ENCODE measurements at places on chromosomes 11 and 22.

DNA sequence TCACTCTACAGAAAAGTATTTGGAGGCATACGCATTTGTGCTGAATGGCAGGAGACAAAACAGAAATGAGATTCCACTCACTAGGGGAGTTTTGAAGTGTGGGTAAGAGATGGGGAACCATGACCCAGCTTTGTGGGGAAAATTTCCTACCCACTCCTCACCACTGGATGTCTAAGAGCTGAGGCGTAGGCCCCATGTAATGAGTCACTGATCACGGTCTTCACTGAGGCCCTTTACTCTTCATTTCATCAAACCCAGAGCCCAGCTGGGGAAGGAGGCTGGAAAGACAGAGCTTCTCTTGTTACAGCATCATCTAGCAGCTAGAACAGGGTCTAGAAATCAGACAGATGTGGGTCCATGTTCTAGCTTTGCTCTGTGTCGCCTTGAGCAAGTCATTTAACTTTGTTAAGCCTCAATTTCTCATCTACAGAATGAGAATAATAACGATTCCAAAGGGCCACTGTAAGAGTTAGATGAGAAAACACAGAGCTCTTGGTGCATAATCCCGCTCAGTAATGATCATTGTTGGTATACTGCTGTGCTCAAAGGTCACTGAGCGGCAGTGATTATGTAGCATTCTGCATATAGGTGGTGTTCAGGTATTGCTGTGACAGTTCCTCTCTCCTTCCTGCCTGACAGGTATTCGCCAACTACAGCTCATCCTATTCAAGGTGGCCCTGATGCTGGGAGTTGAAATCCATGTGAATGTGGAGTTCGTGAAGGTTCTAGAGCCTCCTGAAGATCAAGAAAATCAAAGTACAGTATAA is 97.2 kb downstream of the MICAL2 start:
- no peak for DNase-seq

DNA sequence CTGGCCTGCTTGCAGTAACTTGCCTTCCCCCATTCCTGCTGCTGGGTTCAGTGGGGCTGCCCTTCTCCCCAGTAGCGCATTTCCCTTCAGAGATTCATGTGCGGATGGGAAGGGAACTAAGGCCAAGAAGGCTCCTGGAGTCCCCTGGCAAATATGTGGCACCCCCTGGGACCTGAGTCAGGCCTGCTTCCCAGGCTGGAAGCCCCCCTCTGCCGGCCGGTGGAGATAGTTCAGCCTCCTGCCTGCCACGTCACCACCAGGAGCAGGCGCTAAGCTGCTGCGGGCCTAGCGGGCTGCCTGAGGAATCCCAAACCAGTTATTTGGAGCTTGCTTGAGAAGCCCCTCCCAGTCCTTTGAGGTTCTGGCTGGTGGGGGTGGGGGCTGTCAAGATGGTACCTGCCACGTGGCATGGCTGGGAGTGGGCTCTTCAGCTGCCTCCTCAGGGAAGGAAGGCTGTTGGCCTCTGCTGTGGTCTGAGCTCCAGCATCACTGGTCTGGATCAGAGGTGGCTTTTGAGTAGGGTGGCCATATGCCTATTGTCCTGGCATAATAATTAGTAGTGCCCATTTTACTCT is 2.0 kb downstream of the SERPINH1 start:
- no peak for DNase-seq

DNA sequence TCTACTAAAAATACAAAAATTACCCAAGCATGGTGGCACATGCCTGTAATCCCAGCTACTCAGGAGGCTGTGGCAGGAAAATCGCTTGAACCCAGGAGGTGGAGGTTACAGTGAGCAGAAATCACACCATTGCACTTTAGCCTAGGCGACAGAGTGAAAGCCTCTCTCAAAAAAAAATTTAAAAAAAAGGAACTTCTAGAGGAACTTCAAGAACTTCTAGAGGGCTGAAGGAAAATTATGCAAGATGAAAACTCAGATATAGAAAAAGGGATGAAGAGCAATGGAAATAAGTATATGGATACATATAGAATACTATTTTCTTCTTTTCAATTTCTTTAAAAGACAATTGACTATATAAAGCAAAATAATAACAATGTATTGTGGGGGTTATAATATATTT is 51.2 kb upstream of the PRR5 start:
- DNase-seq = no peak

DNA sequence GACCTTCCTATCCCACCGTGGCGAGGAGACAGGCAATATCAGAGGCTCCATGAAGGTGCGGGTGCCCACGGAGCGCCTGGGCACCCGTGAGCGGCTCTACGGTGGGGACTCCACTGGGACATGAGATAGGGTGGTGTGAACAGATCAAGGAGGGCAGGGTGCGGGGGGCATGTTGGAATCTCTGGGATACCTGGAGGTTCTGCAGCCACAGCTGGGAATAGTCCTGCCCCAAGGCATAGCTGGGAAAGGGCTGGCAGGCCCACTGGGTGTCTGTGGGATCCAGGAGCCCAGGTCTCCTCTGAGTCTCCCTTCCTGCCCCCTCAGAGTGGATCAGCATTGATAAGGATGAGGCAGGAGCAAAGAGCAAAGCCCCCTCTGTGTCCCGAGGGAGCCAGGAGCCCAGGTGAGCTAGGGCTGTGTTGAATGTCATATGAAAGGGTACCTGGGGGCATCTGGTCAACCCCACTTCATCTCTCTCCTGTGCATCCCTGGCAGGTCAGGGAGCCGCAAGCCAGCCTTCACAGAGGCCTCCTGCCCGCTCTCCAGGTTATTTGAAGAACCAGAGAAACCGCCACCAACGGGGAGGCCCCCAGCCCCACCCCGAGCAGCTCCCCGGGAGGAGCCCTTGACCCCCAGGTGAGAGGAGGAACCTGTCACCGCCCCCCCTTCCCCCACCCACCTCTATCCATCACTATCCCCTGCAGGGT is 8.5 kb downstream of the PHOX2A start:
- DNase-seq = peak; percentile 6

DNA sequence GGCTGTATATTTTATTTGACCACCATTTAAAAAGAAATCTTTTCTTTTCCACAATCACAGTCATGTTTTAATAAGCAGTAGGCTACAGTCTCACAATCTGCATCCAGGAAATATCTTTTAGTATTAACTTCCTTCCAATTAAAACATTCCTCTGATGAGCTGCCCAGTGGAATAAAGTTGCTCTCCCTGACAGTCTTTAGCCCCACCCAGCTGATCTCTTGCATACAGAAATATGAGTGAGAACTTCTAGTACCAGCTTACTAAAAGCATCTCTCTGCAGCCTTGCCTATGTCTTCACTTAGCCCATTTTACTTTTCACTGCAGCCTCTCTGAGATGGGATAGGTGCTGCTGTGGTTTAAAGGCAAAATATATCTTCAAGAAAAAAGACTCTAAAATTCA is 143.4 kb upstream of the ANO3 start:
- no peak for DNase-seq

All from CD4-positive, alpha-beta T cell treated with Interleukin-4 for 1 hour (primary cell).